ENCODE measurements at places on chromosomes 2 and 18.

DNA sequence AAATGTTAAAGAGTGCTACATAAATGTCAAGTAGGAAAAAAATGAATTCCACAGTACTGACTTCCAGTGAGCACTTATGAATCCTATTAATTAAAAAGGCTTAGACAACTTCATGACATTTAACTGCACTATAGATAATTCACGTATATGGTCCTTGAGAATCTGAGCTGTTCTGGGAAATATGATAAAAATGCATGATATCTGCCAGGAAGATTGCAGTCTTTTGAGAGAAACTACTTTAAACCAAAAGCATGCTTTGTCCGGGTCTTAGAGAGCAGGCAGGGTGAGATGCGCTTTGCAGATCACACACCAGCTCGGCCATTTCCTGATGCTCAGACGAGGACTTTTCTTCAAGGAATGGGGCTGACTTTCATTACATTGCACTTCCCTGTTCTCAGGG lies 42.6 kb downstream of the CMPK2 start:
- DNase-seq, result no peak

DNA sequence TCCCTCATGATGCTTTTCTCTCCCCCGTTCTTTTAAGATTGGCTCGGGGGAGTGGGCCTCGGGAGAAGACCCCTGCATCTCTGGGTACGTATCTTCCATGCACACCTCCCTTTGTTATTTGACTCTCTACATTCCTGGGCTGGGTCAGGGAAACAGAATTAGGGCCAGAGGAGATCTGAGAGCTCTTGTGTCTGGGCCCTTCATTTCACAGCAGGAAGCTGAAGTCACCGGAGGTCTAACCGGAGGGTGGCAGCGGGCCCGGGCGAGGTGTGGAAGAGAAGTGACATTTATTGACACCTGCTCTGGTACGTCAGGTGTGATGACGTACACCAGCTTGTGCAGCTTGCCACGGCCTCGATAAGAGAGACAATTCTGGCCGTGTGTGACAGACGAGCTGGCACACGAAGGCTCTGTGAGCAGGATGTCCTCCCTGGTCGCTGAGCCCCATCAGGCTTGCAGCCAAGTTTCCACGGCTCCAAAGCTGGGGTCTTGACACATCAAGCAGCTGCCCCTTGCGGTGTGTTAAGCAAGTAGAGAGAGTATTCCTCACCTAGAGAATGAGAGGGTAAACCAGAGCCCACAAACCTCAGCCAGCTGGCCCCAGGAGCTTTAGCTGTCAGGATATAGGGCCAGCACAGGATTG lies 30.4 kb downstream of the TOGARAM2 start:
- DNase-seq, result peak; percentile 91

- DNase-seq, result no peak
Observed at GRCh38 chr2:170932166-170932565, 3.1 kb downstream of the GORASP2 start.

GRCh38 chr2:104849101-104849500 lies 4.8 kb upstream of the POU3F3 start:
- DNase-seq, result no peak

DNA sequence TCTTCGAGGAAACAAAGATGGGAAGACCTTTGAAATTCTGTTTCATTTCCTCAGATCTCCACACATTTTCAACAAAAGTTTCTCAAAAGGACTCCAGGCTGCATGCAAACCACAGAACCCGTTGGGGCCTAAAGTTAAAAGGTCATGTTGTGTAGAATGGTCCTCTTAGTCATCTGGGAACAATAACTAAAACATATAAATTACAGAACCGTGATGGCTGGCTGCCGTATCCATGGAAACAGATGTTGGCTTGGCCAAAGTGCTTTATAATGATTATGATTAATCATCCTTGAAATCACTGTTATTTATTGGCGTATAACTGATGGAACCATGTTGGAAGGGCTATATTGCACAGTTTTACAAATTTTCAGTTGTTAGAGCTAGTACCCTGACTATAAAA lies 182.8 kb upstream of the CRIM1 start:
- no peak for DNase-seq

DNA sequence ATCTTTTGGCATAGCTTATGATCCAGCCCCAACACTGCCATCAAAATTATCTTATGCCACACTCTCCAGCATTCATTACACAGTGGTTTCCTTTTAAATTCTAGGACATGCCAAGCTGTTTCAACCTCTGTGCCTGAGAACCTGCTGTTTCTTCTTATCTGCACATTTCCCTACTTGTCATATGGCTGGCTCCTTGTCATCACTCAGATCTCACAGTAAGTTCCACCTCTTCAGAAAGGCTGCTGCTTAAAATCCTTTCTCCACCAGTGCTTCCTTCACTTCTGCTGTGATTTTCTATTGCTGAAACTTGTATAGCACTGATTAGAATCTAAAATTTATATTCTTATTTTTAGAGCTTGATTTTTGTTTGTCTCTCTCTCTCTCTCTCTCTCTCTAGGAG lies 43.4 kb downstream of the MC4R start:
- no peak for DNase-seq

Data from activated CD8-positive, alpha-beta T cell treated with anti-CD3 and anti-CD28 coated beads for 36 hours (primary cell).